Activated CD4-positive, alpha-beta T cell treated with anti-CD3 and anti-CD28 coated beads for 48 hours (primary cell): ENCODE measurements at places on chromosomes 5 and 9.
A peak's percentile ranks its signal among the peaks of the same experiment; 100 is the strongest.

DNA sequence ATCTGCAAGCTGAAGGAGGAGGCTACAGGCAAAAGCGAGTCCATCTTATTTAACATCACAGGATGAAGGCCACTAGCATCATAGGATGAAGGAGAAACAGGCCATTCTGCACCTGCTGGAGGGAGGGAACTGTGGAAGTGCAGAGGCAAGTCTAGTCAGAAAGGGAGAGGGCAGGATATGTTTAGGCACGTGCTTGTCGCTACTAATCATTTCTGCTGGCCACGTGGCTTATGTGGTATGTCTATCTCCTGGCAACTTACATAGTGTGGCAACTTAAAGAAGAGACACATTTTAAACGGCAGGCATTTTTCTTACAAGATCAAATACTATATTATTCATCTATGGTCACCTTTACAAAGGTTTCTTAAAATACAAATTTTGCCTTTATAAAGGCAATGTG lies 74.0 kb downstream of the GNAQ start:
- DNase-seq, result no peak

DNA sequence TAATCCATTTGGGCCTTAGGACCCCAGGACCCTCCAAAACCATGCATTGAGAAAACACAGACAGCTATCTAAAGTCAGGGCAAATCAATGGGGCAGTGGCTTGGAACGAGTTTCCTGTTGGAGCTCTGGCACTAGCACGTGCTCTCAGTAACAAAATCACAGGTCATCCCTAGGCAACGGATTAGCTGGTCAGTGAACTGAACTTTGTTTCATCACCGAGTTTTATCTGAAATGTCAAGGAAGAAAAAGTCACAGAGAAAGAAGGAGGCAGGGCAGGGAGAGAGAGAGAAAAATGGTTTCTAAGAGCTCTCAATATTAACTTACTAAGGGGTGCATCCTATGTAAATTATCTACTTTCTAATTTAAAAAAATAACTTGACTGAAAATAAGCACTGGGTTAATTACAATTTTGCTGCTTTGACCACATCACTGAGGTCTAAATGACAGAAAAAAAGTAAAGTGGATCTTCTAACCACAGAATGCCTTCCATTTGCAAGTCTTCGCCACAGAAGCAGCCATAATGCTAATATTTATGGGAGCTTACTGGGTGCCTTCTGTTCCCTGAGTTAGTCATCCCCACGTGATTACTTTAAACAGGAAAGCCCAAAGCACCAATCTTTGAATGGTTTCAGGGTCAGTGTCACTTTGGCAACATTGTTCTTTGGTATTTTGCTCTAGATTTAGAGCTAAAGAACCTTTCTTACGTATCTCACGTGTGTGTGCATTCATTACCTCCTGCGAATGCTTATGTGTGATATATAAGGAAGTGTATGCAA lies 503.9 kb downstream of the RASEF start:
- no peak for DNase-seq

GRCh38 chr5:458547-459353 lies 15.8 kb downstream of the EXOC3 start:
- peak; percentile 82 for DNase-seq

GRCh38 chr5:163345216-163345615 lies 92.2 kb upstream of the CCNG1 start:
- no peak for DNase-seq

GRCh38 chr5:138685193-138685745 lies 68.0 kb upstream of the CTNNA1 start:
- DNase-seq, result no peak

GRCh38 chr9:137007108-137007815 lies 10.9 kb upstream of the CLIC3 start:
- no peak for DNase-seq

GRCh38 chr9:28464481-28465216 lies 891.4 kb upstream of the C9orf72 start:
- no peak for DNase-seq

DNA sequence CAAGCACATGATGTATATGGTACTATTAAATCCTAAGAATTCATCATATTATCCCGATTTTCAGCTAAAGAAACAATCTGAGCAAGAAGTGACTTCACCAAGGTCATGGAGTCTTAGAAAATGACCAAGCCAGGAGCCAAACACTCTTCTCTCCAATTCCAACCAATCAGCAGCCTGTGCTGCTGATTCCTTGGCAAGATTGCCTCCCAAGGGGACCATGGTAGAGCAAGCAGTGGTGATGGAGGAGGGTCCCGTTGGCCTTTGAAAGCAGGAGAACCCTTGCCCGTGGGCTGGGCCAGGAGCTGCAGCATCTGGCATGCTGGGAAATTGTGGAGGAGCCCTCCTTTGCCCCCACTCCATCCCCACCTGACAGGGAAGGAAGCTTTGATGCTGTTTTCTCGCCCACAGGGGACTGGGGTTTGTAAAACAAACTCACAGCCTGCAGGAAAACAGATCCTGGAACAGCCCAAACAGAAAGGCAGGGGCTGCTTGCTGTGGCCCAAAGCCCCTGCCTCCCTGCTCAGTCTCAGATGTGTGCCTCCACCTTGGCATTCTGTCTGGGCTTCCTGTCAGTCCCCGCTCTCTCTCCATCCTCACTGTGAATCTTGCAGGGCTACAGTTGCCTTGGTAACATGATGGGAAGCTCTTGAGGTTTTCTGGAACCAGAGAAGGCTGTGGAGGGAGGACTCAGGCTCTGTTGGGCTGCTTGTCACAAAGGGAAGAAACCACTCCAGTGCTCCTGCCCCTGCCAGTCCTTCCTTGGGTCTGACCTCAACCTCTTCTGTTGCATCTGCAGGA lies 70.8 kb upstream of the HSPA9 start:
- DNase-seq, result no peak

- DNase-seq, result no peak
These were observed 172.1 kb downstream of the ENC1 start for GRCh38 chr5:74468421-74468820.

DNA sequence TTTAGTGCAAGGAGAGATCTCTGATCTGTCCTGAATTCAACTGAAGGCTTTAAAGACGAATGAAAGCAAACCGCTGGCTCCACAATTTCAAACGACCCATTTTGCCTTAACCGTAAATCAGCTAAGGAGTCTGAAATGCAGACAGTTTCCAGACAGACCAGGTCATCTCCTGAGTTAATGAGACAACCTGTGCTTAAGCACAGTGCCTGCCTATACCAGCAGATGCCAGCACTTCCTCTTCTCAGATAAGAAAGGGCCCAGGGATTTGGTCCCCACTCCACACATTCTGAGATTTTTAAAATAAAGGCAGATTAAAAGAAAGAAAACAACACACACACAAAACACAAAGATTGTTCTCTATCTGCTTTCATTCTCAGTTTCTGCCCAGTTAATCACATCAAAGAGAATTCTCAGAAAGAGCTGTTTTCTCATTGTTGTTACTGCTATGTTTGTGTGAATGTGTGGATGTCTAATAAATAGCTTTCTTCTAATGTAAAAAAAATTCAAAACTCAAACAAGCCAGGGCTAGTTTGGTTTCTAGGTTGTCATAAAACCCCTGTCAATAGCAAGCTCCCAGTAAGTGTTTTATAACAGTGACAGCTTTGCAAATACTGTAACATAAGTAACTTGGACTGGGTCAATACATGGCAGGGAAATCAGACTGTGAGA lies 157.7 kb upstream of the SLC24A2 start:
- DNase-seq, result peak; percentile 17

DNA sequence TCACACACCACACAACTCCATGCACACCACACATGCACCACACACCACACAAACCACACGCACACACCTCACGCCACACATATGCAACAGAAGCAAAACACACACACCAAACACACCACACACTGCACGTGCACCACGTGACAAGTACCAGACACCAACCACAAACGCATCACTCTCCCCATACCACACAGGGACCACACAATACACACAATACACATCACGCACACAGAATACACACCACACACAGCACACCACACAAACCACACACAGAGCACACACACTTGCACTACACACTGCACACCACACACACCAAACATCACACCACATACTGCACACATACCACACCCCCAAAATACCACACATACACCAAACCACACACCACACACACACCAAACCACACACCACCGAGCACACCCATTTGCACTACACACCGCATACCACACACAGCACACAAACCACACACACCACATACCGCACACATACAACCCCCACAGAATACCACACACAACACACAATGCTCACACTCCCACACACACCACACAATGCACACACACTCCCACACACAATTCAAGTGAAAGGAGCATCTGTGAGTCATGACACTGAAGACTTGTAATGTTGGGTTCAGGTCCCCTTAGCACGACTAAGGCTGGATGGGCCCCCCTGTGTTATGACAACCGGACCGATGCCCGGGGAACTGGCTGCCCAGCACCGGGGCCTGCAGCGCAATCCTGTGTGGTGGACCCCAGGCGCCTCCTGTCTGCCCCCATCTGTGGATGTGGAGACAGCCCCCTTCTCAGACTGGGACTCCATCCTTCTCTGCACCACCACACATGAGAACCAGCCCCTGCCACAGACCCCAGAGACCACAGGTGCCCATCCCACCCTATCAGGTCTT lies 6.0 kb upstream of the ZDHHC11 start:
- no peak for DNase-seq

DNA sequence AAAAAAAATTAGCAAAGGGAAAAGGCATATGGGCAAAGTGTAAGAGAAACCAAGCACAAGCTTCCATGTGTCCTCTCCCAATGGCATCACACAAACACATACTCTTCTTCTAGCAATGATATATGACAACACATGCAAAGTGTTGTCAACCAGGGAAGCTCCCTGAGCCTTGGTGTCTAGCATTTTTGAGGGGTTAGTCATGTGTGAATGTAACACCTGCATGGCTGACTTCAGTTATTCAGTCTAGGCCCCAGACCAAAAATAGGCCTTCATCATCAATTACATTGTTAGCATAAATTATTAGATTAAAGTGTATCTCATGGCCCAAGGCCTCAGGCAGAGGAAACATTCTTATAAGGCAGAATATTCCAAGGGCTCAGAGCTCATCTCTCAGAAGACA lies 450.0 kb downstream of the TLE1 start:
- DNase-seq, result no peak

DNA sequence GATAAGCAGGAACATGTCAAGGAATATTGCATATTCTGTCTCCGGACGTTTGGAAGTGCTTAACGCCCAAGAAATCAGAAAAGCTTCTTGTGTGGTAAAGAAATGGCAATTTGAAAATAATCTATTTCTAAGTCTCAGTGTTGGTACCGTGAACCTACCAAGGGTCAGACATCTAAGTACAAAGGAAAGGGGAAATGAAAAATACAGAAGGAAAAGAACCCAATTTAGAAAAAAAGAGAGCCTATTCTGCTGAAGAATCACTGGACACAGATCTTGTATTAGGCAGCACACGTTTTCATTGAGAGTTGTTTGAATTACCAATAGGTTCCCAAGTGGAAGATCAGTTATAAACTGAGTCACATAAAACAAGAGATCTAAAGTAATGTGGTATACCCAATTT lies 46.9 kb upstream of the CEP78 start:
- no peak for DNase-seq

- no peak for DNase-seq
These were observed 60.5 kb downstream of the ERCC6L2 start for GRCh38 chr9:95935861-95936578.

DNA sequence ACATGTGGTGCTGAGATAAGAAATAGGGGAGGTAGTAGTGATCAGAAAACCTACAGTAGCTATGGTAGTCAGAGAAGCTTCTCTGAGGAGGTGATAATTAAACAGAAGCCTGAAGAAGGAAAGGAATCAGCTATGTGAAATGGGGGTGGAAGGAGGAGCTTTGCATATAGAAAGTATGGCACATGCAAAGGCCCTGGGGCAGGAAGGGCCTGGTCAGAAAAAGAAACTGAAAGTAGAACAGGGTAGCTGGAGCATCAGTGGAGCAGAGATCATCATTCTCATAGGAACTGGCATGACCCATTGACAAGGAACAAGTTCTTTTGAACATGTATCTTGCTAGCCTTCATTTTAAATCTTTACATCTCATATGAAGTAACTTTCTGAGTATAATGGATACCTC lies 80.7 kb upstream of the ADRA1B start:
- DNase-seq, result no peak
